ENCODE measurements at places on chromosomes 2 and 18. TPM values are rescaled to one million over a fixed set of nuclear protein-coding genes. Genes with fewer than 3 reads are reported as not detected.

DNA sequence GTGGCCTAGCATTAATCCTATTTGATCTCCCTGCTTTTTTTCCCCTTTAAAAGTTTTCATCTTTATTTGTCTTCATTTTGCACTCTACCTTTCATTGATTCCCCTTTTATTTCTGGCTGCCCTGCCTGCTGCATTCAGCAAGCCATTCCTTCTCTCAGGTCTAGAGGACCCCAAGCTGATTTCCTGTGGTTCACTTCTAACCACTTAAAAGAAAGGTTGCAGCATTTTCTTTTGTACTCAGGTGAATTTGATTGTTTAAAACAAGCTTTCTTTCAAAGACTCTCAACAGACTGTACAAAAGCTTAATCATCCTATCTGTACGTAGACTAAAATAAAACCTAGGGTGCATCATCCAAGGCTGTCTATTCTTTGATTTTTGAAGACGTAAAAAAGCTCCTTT lies 160.3 kb downstream of the CSRNP3 start:
- no peaks in the 10 kb centered on the region for H3K27me3 ChIP-seq
- DNase-seq, result no peak
- H3K4me1 ChIP-seq, result no peaks in the 10 kb centered on the region
- no peak overlapping the region for H3K27ac ChIP-seq
- H3K36me3 ChIP-seq, result no peaks in the 10 kb centered on the region

DNA sequence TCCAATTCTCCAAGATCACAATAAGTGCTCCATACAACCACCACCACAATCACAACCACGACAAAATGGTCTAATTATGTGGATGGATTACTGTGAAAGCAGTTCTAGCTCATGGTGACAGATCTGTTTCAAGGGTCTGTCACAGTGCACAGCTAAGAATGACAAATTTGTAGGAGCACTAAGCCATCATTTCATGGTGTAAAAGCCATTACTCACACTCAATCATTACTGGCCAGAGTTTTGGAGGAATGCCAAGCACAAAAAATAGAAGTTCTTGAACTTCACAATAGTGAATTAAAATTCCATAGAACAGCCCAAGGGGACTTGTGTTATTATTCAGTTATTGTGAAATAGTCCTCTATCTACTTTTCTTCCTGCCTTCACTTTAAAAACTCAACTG lies 2.3 kb downstream of the CPS1 start:
- no peak for DNase-seq
- no peaks in the 10 kb centered on the region for H3K27me3 ChIP-seq
- no peak overlapping the region for H3K27ac ChIP-seq
- no peak overlapping the region for H3K4me3 ChIP-seq
- no peaks in the 10 kb centered on the region for H3K36me3 ChIP-seq

DNA sequence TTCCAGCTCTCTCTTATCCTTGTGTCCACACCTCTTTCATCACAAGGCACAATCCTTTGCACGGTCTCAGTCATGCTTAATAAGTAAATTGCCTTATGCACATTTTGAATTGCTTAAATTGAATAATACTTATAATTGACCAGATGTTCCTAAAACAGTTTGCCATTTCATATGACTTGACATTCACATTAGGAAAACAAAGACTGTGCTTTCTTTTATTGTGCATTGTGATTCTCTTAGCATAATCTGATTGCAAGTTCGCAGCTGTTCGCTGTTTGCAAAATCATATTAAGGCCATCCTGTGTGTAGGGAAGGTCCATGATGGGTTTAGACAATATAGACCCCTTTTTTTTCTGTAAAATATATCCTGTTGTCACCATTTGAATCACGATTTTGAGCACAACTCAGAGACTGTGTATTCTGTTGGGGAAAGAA lies 75.6 kb downstream of the RNF144A start:
- no peaks in the 10 kb centered on the region for H3K27me3 ChIP-seq
- H3K4me3 ChIP-seq, result no peak overlapping the region
- H3K4me1 ChIP-seq, result no peaks in the 10 kb centered on the region

DNA sequence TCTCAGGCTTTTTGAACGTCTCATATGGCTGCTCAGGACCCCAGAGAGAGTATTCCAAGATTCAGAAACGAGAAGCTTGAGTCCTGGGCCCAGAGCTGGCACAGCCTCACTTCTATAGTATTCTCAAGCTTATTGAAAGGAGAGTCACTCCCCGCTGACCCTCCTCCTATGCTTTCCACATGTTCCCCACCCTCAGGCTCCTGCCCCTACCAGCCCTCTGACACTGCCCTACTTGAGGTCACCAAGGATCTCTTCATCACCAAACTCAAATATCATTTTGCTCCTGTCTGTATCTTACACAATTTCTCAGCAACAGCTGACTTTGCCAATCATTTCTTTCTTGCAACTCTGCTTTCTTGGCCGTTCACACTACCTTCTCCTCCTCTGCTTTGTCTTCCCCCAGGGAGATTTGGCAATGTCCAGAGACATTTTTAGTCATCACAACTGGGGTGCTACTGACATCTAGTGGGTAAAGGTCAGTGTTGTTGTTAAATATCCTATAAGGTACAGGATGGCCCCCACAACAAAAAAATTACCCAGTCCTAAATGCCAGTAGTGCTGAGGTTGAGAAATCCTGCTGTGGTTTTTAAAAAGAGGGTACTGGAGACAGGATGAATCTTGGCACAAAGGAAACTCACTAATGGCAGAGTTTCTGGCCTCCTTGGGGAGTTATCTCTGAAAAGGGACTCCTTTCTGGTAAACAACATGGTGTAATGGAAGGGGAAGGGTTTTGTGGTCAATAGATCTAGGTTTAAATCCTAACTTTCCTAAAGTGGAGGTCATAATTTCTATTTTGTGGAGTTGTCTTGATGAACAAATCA lies 26.9 kb upstream of the INSIG2 start:
- DNase-seq, result no peak
- H3K4me3 ChIP-seq, result no peak overlapping the region
- peaks cover 6% of the 10 kb centered on the region for H3K27me3 ChIP-seq
- no peaks in the 10 kb centered on the region for H3K36me3 ChIP-seq
- H3K4me1 ChIP-seq, result no peaks in the 10 kb centered on the region

Gene ELOA2
- not detected for total RNA-seq

DNA sequence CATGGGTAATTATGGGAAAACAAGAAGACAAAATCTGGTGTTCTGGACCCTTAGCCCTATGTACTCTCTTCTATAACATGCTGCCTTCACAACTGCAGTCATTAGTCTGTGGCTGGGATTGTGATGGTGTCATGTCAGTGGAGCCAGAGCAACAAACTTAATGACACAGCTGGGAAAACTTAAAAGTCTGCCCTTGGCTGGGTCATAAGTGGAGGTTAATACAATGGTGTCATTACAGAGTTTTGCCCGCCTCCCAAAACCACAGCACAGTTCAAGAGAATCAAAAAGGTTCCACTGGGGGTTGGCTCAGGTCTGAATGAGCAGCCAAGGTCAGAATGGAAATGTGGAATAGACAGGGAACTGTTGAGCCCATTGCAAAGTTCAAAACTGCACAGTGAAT lies 455.7 kb upstream of the PIK3C3 start:
- no peaks in the 10 kb centered on the region for H3K27me3 ChIP-seq
- H3K4me3 ChIP-seq, result no peak overlapping the region
- no peak overlapping the region for H3K27ac ChIP-seq

Gene DPYSL5
- total RNA-seq, result not detected

DNA sequence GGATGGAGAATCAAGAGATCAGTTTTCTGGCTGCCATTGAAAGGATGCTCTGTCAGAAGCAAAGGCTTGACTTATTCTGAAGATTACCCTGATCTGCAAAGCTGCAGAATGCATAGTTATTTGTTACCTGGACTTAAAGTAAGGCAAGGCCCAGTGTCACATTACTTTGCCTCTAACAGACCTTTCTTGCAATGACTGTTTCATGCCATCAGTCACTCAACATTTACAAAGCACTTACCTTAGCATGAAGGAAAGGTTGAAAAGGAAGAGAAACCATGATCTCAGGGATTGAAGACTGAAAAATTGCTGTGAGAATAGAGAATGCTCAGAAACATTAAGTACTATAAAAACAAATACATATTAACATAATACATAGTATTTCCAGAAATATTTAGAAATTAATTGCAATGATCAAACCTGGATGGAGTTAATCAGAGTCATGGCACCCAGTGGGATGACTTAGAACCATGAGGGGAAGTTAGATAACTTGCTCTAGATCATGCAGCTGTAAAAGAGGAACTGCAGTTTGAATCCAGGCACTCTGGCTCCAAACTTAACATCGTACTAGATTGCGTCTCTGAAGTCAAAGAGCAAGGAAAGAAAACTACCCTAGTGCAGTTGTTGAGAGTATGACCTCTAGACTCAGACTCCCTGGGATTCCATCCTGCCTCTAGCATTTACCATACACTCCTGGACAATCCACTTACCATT lies 26.5 kb upstream of the FAM117B start:
- no peaks in the 10 kb centered on the region for H3K27me3 ChIP-seq
- no peak overlapping the region for H3K27ac ChIP-seq
- H3K36me3 ChIP-seq, result no peaks in the 10 kb centered on the region

GRCh38 chr2:177419274-177419673 lies 26.7 kb downstream of the AGPS start:
- no peak overlapping the region for H3K27ac ChIP-seq
- no peaks in the 10 kb centered on the region for H3K27me3 ChIP-seq
- peaks cover 2% of the 10 kb centered on the region for H3K36me3 ChIP-seq
- no peaks in the 10 kb centered on the region for H3K4me1 ChIP-seq

DNA sequence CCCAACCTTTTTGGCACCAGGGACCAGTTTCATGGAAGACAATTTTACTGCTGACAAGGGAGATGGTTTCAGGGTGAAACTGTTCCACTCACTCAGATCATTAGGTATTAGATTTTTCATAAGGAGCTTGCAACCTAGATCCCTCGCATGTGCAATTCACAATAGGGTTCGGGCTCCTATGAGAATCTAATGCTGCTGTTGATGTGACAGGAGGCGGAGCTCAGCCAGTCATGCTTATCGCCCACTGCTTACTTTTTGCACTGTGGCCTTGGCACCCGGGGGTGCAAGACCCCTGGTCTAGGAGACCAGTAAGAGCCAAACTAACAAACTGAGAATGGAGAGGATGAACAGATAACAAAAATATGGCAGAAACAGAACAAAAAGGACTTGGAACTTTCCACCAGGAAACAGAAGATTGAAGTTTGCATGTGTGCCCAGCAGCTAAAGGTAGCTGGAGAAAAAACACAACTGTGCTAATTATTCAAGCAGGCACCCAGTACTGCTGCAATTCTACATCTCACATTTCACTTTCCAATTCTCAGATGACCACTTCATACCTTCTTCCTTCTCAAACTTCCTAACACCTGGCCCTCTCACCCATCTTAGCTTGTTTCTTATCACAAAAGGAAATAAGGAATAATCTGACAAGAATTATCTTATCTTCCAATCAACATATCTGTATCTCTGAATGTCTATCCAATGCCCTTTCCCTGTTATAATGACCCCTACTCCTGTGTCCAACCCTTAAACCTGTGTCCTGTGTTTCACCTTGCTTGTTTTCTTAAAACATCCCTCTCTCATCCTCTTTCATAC lies 24.8 kb downstream of the SP3 start:
- H3K27ac ChIP-seq, result no peak overlapping the region
- H3K4me1 ChIP-seq, result peaks cover 68% of the 10 kb centered on the region
- no peaks in the 10 kb centered on the region for H3K27me3 ChIP-seq
- H3K4me3 ChIP-seq, result peak overlapping the region; percentile 49

DNA sequence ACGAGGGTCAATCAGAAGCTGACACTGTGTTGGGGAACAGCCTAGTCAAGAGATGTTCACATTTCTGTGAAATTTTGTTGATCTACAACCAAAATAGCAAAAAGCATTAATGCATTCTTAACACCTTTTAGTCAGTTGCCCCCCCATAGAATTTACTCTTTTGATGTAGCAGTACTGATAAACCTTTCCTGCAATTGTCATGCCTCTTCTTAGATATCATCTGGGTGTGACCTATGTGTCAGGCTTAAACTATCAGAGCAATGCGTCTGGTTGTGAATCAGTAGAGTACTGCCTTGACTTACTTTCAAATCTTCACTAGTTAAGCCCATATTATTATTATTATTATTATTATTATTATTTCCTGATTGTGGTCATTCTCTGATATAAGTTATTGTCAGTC lies 61.9 kb downstream of the GREB1L start:
- H3K4me3 ChIP-seq, result no peak overlapping the region
- no peaks in the 10 kb centered on the region for H3K36me3 ChIP-seq
- no peak for DNase-seq
- H3K27ac ChIP-seq, result no peak overlapping the region
- no peaks in the 10 kb centered on the region for H3K4me1 ChIP-seq

GRCh38 chr2:44335806-44336538 lies 25.3 kb downstream of the PREPL start:
- no peak overlapping the region for H3K27ac ChIP-seq
- no peak for DNase-seq
- H3K4me1 ChIP-seq, result no peaks in the 10 kb centered on the region
- no peaks in the 10 kb centered on the region for H3K27me3 ChIP-seq

- H3K4me3 ChIP-seq, result no peak overlapping the region
- H3K27ac ChIP-seq, result no peak overlapping the region
- DNase-seq, result no peak
- no peaks in the 10 kb centered on the region for H3K4me1 ChIP-seq
- no peaks in the 10 kb centered on the region for H3K27me3 ChIP-seq
Measured at GRCh38 chr18:47794725-47795433, 135.6 kb downstream of the SMAD2 start.

- H3K4me1 ChIP-seq, result no peaks in the 10 kb centered on the region
- H3K36me3 ChIP-seq, result no peaks in the 10 kb centered on the region
- DNase-seq, result no peak
- no peaks in the 10 kb centered on the region for H3K27me3 ChIP-seq
- no peak overlapping the region for H3K4me3 ChIP-seq
- H3K27ac ChIP-seq, result no peak overlapping the region
Measured at GRCh38 chr2:163656622-163657280, 79.1 kb downstream of the FIGN start.

GRCh38 chr2:174158003-174158402 lies 90.3 kb downstream of the OLA1 start:
- no peaks in the 10 kb centered on the region for H3K27me3 ChIP-seq
- H3K27ac ChIP-seq, result no peak overlapping the region
- no peak overlapping the region for H3K4me3 ChIP-seq
- H3K36me3 ChIP-seq, result no peaks in the 10 kb centered on the region
- no peak for DNase-seq
- H3K4me1 ChIP-seq, result no peaks in the 10 kb centered on the region

DNA sequence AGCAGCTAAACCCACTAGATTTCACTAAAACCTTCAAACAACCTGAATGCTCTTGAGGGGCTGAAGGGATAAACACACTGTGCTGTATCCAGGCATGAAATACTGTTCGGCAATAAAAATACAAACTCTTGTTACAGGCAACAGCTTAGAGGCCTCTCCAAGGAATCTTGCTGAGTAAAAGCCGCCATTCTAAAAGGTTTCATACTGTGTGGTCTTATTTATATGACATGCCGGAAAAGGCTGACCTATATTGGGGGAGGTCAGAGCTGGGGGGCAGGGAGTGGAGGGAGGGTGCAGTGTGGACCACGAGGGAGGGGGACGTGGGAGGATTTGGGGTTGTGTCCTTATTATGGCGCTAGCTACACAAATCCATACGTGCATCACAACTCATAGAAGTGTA lies 136.2 kb downstream of the MBP start:
- H3K4me3 ChIP-seq, result no peak overlapping the region
- DNase-seq, result no peak
- no peaks in the 10 kb centered on the region for H3K4me1 ChIP-seq
- no peaks in the 10 kb centered on the region for H3K36me3 ChIP-seq
- H3K27ac ChIP-seq, result no peak overlapping the region

Gene MPPE1
- 97.4 TPM for total RNA-seq

- DNase-seq, result no peak
- no peak overlapping the region for H3K27ac ChIP-seq
- H3K4me3 ChIP-seq, result no peak overlapping the region
- no peaks in the 10 kb centered on the region for H3K4me1 ChIP-seq
Measured at GRCh38 chr2:181841079-181841478, 50.5 kb upstream of the ITPRID2 start.

GRCh38 chr2:72962911-72963310 lies 45.6 kb downstream of the EMX1 start:
- no peaks in the 10 kb centered on the region for H3K4me1 ChIP-seq
- no peak overlapping the region for H3K4me3 ChIP-seq
- no peaks in the 10 kb centered on the region for H3K27me3 ChIP-seq
- H3K36me3 ChIP-seq, result no peaks in the 10 kb centered on the region
- no peak overlapping the region for H3K27ac ChIP-seq
- no peak for DNase-seq

All from CD4-positive, CD25-positive, alpha-beta regulatory T cell (primary cell).